NK-92 treated with Interleukin-12 subunit alpha and Interleukin-12 subunit beta, amount 100 ng/mL, for 24 hours (cell line): ENCODE measurements at places on chromosomes 2 and 18.

DNA sequence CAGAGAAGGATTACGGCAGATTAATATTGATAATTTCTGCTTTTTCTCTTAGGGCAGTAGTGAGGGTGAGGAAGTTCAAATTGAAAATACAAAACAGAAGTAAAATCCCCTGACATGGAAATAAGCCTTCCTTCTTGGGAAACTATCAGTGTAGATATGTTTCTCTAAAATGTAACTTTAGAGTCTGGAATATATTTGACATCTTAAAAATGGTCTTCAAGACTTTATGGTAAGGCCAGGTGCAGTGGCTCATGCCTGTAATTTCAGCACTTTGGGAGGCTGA is 33.0 kb downstream of the INPP5D start:
- DNase-seq: no peak

DNA sequence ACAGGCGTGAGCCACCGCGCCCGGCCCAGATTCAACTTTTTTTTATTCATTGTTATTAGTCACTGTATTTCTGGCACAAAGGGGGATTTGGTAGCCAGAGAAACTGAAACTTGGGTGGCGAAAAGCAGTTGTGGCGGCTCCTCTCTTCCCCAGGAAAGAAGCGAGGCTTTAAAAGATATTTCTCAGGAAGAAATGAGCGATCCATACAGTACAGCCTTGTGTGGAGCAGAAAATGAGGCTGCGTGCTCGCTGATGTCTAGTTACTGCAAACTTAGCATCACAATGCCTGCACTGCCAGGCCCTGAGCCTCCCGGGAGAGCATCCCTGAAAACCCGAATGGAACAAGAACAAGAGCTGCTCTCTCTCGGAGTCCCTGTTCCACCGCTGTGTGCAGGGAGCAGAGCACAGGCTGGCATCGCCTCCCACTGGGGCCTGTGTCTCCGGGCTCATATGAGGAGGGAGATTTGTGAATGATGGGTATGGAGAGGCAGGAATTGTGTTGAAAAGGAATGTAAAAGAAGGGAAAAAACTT is 234.0 kb downstream of the ZNF516 start:
- no peak for DNase-seq

- peak; percentile 22 for DNase-seq
These were observed 19.1 kb downstream of the CAPG start for GRCh38 chr2:85390941-85391669.

GRCh38 chr2:192971981-192972380 is 777.2 kb upstream of the TMEFF2 start:
- no peak for DNase-seq

- no peak for DNase-seq
These were observed 53.8 kb upstream of the TMEM182 start for GRCh38 chr2:102707796-102708695.

DNA sequence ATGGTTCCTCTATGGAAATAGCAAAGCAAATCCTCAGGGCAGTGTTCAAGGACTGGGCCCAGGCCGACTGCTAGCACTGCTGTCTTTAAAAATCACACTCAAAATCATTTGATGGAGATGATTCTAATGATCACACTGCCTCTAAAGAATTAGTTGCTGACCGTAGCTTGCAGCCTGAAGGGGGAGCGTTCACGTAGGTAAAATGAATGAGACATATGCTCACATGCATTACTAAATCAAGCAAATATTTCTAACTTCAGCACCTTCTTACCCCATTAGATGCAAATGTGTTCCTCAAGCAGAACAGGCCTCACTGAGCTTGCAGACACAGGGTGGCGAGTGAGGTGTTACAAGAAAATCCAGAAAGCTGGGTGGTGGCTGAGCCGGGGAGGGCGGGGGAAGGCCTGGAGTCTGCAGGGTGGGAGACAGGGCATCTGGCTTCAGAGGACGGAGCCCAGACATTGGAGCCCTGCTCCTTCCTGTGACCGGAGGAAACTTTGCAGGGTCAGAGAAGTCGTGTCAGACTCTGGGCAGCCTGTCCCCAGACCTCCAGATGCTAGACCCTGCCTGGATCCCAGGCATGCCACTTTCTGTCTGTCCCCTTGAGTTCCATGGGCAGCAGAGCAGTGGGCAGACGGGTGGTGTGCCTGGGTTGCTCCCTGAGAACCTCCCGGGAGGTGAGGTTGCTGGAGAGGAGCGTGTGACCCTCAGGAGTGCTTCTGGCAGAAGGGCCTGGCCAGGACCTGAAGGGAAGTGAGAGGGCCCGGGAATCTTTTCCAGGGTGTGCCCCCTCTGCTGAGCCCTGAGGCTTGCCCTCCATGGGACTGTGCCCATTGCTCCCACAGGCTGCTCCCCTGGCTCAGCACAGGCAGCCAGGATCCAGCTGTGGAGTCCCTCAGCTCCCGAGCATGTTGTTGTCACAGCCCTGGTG is 7.1 kb upstream of the NPPC start:
- no peak for DNase-seq

DNA sequence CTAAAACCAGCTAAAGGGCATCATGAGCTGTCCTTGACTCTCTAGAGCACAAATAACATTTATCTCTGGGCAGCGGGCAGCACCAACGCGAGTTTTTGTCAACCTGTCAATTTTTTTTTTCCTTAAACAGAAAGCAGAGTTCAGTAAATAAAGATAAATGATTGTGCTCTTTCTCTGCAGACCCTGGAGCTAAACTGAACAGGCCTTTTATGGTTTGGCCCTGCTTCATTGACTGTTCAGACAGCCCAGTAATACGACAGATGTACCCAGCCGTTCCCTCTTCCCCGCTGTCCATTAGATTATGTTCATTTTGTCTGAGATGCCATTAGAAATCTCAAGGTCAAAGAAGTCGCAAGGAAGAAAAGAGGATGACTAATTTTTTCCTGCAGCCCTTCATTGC is 280.5 kb upstream of the PIK3C3 start:
- no peak for DNase-seq

- no peak for DNase-seq
These were observed 435 bp downstream of the IFT172 start for GRCh38 chr2:27489118-27489497.

DNA sequence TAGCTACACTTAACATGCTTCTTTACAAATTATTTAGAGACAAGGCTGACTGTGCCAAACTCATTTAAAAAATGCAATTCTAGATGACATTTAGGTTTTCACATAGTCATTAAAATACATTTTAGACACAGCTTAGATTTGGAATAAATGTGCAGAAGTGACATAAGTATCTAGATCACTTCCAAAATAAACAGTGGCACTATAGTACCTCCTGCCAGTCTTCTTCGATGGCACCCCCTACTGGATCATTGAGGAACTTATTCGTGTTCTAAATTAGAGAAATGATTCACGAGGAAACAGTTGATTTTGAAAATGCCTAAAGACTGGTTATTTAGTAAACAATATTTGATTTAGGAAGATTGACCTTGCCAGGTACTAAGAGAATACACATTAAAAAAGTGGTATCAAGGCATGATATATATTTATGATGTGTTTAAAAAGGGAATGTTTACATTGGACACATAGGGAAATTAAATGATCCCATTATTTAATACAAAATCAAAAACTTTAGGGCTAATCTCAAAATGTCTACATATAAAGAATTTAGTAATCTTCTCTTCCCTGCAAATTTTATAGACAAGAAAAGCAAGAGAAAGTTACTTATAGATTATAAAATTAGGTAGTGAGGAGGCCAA is 323.9 kb downstream of the XIRP2 start:
- no peak for DNase-seq

DNA sequence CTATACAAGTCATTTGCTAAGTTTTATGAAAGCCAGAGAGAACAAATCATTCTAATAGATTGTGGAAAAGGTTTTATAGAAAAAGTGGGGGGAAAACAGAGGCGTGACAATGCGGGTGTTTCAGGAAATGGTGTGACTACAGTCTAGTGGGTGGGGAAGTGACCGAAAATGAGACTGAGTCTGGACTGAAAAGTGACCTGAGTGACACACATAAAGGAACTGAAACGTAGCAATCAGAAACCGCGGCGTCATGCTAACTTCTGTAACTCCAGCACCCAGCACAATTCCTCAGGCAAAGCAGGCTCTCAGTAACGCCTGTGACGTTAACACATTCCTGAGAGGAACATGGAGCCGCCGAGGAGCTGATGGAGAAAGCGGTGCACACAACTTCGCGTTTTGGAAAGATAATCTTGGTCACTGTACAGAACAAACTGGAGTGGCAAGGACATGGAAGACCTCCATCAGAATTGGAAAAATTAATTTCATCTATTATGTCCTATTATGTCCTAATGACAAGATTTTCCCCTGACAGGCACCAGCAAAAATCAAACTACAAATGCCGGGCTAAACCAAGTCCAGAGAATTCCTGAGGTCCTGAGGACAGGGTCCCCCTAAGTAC is 1.4 kb upstream of the CD226 start:
- DNase-seq: no peak

- no peak for DNase-seq
These were observed 5.8 kb downstream of the DNMT3A start for GRCh38 chr2:25335971-25336370.

DNA sequence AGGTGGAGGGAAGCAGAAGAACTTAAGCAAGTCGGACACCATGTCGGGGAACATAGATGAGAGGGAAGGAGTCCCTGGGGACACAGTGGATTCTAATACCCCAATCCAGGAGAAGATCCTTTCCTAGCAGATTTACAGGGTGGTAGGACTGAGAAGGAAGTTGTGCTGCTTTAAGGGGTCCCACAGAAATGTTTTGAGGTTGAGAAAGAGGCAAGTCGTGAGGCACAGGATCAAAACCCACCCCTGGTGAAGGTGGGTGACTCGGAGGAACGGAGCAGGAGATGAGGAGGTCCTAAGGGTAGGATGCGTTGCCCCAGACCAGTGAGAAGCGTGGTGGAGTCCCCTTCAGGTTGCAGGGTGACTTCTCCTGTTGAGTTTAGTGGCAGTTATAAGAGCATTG is 32.7 kb downstream of the DCDC2C start:
- DNase-seq: no peak
